ENCODE measurements at places on chromosomes 4 and X. TPM values are rescaled to one million over a fixed set of nuclear protein-coding genes. Genes with fewer than 3 reads are reported as not detected.

GRCh38 chr4:151717314-151717713, 43.5 kb downstream of the GATB start:
- no peak for DNase-seq

Gene ADAMTS3
- total RNA-seq: 2.7 TPM

Gene WDFY3
- 53.5 TPM for total RNA-seq

GRCh38 chr4:94416335-94416734, 35.4 kb upstream of the PDLIM5 start:
- DNase-seq: no peak

DNA sequence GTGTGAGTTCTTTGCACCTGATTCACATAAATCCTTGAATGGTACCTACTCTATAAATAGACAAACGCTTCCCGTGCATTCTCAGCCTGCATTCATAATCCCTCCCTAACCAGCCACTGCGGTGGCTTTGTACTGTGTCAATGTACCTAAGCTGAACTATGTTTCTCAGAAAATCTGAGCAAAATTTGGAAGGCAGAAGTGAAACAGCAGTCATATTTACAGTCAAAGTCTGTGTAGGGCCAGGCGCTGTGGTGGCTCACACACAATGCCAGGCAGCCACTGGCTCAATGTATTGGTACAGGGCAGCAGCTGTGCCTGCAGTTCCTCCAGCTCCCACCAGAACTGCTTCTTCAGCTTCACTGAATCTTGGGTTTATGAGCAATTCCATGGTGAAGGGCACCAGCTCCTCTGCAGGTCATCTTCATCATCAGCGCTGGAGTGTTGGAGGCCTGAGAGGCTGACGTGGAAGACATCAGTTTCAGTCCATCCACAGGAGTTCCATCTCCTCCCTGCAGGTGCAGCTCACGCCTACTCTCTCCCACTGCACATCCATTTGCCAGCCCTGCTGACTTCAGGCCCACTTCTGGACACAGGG, 32.3 kb upstream of the IRF2 start:
- no peak for DNase-seq

GRCh38 chrX:103817502-103817901, 14.6 kb downstream of the RAB9B start:
- DNase-seq: peak; percentile 59

GRCh38 chr4:102601586-102602227, 100.5 kb downstream of the NFKB1 start:
- DNase-seq: no peak

DNA sequence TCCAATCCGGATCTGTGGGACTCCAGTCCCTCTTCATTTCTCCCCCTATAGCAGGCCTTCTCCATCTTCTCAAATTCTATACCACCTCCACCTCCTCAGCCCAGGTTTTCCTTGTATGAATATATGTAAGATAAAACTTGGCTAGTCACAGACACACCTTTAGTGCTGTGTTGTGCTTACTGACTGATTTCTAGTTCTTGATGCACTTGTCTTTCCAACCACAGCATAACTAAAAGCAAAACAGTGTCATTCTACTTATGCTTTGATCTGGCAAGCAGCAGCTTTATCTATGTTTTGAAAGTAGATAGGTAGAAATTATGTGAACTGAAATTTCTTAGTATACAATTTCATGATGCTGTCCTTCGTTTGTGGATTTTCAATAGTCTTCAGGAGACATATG, 47.5 kb downstream of the CCNI start:
- no peak for DNase-seq

Gene MAP7D2
- total RNA-seq: 6.5 TPM

Data from neural crest cell (in vitro differentiated cells).